Esophagus (tissue), 2 donors: ENCODE measurements at places on chromosomes 1 and 21. TPM values are rescaled to one million over a fixed set of nuclear protein-coding genes. Genes with fewer than 3 reads are reported as not detected.

CHAF1B gene
- polyA plus RNA-seq, result 2.1 TPM

HES5 gene
- 1.5 TPM for polyA plus RNA-seq

DVL1 gene
- polyA plus RNA-seq, result 57.5 TPM

CD2 gene
- 5.4 TPM for polyA plus RNA-seq

PGBD2 gene
- 3.8 TPM for polyA plus RNA-seq

OR2T6 gene
- polyA plus RNA-seq, result not detected

TESK2 gene
- polyA plus RNA-seq, result 4.0 TPM

LHX8 gene
- 0.28 TPM for polyA plus RNA-seq

AK5 gene
- 0.16 TPM for polyA plus RNA-seq

CD52 gene
- 20.6 TPM for polyA plus RNA-seq

TRMT13 gene
- polyA plus RNA-seq, result 7.5 TPM
